ENCODE measurements at places on chromosomes 11 and 22.

DNA sequence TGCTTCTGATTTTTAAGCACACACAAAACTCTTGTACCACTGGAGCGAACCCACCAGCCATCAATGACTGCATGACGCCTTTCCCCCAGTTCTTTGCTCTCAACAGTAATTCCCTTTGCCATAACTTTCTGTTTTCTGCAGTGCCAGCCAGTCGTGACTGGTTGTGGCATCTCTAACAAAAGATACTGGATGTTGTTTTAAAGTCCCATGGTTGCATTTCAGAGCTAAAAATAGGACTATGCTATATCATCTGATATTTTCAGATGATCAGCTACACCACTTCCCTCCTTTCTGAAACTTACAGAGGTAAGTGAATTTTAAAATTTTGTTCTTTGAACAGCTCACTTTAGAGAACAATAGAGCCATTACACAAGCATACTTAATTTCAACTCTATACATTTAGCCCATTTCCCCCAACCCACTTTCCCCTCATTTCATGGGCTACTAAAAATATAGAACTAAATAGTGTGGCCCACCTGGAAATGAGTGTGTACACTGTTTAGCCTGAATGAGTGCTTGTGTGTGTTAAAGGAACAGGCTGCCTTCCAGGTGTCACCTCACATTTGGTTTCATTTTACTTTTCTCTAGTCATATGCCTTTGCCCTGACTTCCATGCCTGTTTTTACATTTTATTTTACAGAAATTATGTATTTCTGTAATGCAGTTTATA, 136.9 kb upstream of the ZC3H12C start:
- no peak for DNase-seq

GRCh38 chr11:62409831-62410230, 9.0 kb upstream of the SCGB1A1 start:
- DNase-seq, result no peak

DNA sequence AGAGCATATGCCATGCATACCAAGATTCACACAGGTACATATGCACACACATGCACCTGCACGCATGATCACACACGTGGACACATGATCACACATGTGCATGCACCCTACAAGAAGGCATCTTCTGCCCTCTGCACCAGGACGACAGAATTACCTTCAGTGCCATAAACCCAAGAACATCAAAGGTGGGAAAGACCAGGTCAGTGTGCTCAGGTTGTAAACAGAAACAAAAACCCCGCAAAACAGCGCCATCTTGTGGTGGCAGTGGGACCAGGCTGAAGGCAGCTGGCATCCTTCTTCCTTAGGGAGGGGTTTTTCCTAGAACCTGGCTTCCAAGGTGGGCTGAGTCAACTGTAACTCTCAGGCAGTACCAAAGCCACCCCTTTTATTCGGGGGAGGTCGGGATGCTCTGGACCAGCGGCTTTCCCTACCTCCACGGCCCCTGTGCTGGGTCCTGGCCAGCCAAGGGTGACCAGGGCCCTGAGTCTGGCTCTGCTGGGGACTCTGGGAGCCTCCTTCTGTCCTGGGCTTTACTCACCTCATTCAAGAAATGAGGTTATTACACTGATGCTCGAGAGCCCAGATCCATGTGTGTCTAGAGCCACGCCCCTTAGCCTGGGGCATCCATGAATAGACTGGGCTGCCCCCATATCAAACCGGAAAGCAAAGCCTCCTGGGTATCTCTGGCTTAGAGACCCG, 69.4 kb upstream of the FGF3 start:
- DNase-seq, result peak; percentile 79

DNA sequence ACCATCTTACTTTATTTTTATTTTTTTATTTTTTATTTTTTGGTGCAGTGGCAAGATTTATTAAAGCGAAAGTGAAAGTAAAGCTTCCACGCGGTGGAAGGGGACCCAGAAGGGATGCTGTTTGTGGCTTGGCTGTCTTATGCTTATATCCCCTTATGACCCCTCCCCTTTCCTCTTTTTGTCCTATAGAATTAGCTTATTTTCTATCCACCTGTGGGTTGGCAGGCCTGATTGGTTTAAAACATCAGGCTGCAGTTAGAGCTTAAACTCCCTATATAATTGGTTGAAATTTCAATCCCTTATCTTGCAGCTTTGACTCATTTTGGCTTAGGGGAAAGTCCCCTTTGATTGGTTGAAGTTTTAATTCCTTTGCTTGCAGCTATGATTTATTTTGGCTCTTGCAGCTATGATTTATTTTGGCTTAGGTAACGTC, 50.5 kb downstream of the NNMT start:
- DNase-seq, result peak; percentile 27

DNA sequence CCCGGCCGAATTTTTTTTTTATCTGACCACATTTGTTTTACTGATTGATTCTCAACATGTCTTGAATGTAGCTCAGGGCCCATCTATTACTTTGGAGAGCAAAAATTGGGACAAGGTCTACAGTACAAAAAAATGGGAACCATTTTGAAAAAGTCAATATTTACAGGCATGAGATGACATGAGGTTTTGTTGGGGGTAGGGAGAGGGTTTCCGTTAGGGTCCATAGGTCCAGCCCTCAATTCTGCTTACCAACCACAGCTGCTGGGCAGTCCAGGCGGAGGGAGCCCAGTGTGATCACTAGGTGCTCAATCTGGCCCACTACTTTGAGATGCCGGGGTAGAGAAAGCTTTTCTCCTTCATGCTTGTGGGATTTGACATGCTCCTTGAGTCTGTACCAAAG, 18.3 kb downstream of the NRIP3 start:
- DNase-seq, result no peak

DNA sequence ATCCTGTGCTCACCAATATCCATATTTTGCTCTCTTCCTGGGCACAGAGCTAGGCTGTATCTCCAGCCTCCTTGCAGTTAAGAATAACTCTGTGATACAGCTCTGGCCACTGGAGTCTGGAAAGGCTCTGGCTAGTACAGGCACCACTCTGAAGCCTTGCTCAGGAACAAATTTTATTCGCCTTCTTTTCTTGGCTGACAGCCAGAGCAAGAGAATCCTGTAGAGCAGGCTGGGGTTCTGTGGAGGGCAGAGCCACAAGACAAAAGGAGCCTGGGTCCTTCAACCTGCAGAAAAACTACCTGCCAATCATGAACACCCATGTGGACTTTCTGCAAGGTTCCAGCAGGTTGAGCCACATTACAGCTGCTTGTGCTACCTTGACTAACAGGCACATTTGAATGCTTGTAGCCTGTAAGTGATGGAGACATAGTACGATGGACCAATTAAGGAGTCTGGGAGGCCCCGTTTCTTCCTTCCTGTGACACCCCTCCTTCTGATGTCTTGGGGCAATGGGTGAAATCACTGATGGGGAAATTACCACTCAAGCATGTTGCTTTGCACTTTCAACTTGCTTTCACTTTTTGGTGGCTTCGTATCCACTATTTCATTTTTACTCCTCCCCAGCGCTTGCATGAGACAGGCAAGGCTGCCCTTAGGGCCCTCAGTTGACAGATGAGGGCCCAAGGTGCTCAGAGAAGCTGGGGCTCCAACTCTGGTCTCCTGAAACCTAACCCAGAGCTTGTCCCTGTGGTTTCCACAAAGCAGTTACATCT, 267.2 kb upstream of the SYN3 start:
- DNase-seq, result no peak

GRCh38 chr22:24420072-24420976, 7.1 kb upstream of the ADORA2A start:
- DNase-seq, result no peak

GRCh38 chr11:66050581-66051231, 1.5 kb upstream of the SF3B2 start:
- no peak for DNase-seq

DNA sequence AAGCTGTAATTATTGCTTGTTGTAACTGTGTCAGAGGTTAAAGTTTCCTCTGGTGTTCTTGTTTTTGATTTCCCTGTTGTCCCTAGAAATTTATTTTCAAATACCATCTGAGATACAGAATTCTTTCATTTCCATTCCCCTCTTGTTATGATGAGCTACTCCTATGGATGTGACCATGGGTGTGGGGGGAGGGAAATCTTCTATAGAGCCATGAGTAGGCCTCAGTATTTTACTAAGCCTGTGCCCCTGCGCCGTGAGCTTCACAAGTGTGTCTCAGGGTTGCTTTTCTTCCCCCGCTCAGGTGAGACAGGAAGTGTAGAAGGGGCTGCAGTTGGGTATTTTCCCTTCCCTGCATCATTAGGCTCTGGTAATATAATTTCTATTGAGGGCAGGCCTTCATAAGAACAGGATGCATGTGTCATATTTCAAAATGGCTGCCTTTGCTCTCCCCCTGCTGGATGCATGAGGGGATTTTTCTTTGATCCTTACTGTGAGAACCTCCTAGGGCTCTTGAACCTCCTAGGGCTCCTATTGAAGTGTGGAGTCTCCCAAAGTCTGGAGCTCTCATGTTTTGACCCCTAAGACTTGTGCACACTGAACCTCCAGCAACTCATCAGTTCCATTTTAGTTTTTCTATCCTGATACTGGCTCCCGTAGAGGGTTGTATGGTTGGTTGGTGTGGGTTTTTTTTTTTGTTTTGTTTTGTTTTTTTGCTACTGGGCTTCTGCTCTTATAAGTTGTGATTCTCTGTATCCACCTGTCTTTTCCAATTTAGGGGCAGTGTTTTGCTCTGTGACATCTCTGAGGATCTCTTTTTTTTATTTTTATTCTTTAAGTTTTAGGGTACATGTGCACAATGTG, 658.2 kb downstream of the NTM start:
- no peak for DNase-seq

DNA sequence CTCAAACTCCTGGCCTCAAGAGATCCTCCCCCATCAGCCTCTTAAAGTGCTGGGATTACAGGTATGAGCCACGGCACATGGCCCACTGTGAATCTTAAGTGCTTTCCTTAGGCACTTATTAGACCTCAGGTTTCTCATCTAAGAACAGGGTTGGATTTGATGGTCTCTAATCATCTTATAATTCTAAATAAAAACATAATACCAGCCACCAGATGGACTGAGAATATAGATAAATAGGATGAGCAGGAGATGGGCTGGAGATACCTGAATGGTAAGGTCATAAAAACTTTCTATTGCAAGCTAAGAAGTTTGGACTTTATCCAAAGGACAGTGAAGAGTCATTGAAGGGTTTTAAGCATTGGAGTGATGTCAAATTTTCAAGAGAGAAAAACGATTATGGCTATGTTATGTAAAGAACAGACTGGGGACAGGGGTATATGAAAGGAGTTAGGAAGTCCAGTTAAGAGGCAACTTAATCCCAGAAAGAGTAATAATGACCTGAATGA, 85.2 kb downstream of the RELT start:
- no peak for DNase-seq

GRCh38 chr22:48715511-48715910, 1112.2 kb downstream of the BRD1 start:
- no peak for DNase-seq

- DNase-seq, result no peak
Measured at GRCh38 chr11:35303596-35304385, 115.6 kb downstream of the SLC1A2 start.

- DNase-seq, result no peak
Measured at GRCh38 chr11:86097980-86098379, 29.1 kb upstream of the PICALM start.

DNA sequence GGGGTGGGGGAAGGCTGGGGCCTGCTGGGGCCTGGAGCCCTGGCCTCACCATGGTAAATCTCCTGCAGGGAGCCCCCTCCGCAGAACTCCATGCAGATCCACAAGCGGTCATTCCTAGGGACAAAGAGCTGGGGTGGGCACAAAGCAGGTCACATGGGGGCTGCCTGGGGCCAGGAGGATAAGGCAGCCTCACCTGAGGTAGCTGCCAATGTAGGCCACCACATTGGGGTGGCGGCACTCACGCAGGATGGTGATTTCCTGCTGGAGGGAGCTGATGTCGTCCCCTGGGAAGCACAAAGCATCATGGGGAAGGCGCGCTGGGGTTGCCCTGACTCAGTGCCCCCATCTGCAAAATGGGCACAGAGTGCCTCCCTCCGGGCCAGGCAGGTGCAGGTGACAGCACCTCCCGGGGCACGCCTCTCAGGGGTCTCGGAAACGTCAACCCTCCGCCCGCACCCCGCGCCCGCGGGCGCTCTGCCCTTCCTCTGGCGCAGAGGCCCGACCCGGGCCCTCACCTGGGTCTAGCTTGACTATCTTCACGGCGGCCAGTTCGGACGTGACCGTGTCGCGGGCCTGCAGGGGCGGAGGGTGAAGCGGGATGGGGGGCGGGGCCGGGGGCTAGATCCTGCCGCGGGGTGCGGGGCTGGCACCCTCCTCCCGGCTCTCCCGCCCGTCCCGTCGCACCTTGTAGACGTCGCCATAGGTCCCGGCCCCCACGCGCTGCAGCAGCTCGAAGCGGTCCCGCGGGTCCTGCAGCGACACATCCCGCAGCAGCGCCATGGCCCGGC, 450 bp downstream of the MAP4K2 start:
- no peak for DNase-seq

DNA sequence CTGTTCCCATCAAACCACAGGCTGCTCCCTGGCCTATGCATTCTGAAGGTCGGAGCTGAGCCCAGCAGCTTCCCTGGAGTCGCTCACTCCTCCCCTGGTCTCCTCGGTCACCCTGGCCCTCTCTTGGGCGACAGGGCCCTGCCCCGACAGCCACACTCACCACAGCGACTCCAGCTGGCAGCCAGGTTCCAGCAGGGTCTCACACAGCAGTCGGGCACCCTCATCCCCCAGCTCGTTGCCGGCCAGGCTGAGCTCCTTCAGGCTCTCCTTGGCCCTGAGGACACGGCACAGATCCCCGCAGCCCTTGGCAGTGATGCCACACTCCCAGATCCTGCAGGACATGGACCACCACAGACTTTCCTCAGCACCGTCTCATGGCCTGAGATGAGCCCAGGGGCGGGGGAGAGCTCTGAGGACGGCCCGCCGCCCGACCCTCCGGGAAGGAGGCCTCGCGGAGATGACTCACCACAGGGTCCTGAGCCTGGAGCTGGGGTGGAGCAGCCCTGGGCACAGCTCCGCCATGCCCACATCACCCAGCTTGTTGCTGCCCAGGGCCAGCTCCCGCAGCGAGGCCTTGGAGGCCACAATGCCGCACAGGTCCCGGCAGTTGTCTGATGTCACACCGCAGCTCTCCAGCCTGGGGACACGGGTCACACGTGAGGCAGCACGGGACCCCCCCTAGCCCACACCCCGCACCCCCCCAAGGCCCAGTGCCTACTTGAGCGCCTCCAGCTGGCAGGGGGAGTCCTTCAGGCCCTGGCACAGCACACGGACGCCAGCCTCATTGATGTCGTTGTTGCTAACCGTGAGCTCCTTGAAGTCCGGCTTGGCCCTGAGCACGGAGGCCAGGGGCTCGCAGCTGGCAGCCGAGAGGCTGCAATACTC, 8.5 kb downstream of the RNH1 start:
- DNase-seq, result no peak

GRCh38 chr22:28600546-28601143, 79.0 kb downstream of the TTC28 start:
- no peak for DNase-seq

GRCh38 chr22:37383341-37383740, 43.9 kb downstream of the ELFN2 start:
- DNase-seq, result no peak

- DNase-seq, result peak; percentile 54
Measured at GRCh38 chr11:96012086-96012824, 88.3 kb upstream of the MTMR2 start.

DNA sequence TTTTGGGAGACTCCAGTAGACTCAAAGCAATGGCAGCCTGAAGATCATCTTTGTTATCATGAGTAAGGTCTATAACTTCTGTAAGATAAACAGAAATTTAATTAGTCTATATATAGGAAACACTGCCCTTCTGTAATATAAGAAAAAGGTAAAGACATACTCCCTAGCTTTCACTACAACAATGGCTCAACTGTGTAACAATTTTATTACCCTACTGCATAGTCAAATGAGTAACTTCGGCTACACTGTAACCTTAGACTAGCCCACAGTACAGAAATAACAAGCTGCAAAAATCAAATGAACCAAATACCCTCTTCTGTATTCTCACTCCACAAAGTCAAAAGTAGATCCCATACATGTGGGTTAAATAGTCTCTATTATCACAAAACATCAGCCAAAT, 33.7 kb downstream of the USP28 start:
- DNase-seq, result no peak

All from activated naive CD4-positive, alpha-beta T cell treated with anti-CD3 and anti-CD28 coated beads, Interleukin-2, amount 10 ng/mL, durations not matched to agents 7 days and 5 days (primary cell).